Stimulated activated CD8-positive, alpha-beta memory T cell treated with anti-CD3 and anti-CD28 coated beads, Interleukin-7, amount 100 ng/mL, for 1 hour (primary cell): ENCODE measurements at places on chromosomes 7 and 10.
A peak's percentile ranks its signal among the peaks of the same experiment; 100 is the strongest.

- DNase-seq, result no peak
These were observed 23.7 kb downstream of the CRPPA start for GRCh38 chr7:16397501-16398145.

DNA sequence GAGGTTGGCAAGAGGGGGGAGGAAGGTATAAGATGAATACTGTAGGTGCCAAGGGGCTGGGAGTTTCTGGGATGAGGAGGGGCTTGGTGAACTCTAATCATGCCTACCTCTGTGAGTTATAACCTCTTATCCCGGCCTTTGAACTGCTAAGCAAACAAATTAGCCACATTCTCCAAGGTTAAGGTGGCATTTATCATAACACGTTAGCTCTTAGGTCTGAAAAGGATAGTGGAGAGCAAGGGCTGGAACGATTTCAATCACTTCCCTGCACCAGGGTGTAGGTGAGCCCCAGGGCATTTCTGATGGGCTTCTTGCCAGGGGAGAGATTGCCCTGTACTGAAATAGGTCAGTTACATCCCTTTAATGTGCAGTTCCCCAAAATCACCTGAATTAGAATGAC lies 28.6 kb upstream of the DMBT1 start:
- DNase-seq, result no peak

DNA sequence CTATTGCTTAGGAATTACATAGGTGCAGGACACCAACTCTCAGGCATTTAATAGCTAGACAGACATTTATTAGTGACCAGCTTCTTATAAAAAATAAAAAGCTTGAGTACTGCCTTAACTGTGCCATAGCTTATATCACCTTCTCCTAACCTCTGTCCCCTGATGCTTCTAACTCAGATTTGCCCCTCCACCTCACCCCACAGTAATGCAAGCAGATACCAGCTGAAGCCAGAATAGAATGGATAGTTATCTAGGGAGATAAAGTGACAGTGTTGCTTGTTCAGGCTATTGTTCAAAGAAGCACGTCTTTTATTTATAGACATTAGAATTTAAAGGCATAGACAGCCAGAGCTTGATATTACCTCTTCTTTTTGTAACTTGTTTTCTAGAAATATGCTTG lies 99.6 kb upstream of the GLCCI1 start:
- DNase-seq, result no peak

DNA sequence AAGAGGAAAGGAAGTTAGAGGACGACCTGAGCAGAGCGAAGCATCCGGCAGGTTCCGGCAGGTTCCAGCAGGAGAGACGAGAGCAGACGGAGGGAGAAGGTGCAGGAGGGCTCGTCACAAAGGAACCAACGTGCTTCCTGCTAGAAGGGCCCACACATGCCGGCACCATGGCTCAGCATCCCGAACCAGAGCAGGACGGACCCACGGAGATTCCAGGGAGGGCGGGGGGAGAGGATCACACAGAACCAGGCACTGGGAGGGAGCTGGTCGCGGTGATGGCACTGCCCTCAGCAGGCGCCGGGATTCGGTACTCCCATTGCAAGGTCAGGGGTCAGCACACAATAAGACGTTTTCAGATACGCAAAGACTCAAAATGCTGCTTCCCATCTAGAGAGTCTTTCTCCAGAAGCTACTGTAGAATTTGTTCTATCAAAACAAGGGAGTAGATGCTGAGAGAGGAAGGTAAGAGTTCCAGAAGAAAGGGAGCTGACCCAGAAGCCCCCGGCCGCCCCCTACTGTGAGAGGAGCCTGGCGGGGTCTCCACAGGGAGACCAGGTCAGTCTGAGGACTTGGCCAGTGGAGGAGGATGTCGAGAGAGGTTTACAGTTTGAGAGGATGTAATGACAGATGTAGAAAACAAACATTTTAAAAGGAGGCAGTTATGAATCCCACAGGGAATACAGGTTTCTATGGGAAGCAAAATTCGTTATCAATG lies 23.6 kb upstream of the PWWP2B start:
- no peak for DNase-seq

- DNase-seq, result no peak
These were observed 967 bp downstream of the GAD2 start for GRCh38 chr10:26217396-26218086.

- no peak for DNase-seq
These were observed 28.7 kb upstream of the EPC1 start for GRCh38 chr10:32375631-32376030.

DNA sequence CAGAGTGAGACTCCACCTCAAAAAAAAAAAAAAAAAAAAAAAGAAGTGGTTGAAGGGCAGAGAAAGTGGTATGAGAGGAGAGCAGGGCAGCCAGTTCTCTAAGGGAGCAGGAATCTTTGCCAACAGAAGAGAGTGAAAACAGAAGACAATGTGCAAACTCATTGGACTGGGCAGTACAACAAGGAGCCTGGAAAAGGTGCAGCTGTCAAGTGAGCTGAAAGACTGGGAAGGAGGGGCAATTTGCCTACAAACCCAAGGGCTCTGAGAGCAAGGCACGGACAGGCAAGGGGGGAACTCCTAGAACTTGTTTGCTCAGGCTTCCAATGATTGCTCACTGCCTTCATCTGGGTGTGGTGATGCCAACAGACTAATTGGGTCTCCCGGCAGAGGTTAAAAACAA lies 9.5 kb downstream of the ACTR1A start:
- no peak for DNase-seq

- DNase-seq, result no peak
These were observed 103.3 kb downstream of the GRB10 start for GRCh38 chr7:50679218-50680007.

- DNase-seq, result no peak
These were observed 75.1 kb upstream of the SMNDC1 start for GRCh38 chr10:110379831-110380230.

- DNase-seq, result no peak
These were observed 26.4 kb upstream of the KLF6 start for GRCh38 chr10:3811291-3811870.

DNA sequence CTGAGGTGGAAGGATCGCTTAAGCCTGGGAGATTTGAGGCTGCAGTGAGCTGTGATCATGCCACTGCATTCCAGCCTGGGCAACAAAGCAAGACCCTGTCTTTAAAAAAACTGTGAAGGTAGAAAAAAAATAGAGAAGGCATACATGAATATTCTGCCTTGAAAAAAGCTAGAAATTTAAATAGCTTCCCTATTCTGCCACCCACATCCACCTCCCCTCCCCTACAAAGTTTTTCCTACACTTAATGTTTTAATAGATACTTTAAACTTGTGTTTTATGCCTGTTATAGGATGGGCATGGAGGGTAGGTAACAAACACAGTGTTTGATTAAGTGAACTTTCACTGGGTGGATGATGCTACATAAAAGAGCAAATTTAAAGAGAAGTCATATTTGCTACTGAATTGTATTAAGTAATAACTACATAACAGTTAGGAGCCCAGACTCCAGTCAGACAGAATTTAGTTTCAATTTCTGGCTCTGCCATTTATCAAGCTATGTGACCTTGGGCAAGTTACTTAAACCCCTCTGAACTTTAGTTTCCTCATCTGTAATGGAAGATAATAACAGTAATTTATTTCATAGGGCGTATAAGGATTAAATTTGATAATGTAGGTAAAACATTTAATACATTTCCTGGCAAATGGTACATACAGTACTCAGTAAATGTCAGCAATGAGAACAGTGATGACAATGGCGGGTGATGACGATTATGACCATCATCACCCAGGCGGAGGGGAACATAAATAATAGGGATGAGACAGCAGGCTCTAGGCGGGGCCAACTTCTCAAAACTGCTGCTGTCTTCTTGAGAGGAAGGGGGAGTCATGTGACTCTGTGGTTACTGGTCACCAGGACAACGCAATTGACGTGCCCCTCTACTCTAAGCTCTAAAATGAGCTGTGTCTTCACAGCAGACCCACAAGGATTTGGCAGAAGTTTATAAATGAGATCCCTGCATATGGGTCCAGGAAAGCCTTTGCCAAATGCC lies 15.8 kb downstream of the DNMBP start:
- DNase-seq, result peak; percentile 28

DNA sequence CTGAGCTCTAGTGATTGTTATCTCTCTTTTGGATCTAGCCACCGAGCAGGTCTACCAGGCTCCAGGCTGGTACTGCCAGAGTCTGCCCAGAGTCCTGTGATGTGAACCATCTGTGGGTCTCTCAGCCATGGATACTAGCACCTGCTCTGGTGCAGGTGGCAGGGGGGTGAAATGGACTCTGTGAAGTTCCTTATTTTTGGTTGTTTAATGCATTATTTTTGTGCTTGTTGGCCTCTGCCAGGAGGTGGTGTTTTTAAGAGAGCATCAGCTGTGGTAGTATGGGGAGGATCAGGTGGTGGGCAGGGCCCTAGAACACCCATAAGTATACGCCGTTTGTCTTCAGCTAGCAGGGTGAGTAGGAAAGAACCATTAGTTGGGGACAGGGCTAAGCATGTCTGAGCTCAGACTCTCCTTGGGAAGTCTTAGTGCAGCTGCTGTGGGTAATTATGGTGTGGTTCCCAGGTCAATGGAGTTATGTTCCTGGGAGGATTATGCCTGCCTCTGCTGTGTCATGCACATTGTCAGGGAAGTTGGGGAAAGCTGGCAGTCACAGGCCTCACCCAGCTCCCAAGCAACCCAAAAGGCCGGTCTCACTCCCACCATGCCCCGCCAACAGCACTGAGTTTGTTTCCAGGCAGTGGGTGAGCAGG lies 81.8 kb downstream of the NPSR1 start:
- no peak for DNase-seq

DNA sequence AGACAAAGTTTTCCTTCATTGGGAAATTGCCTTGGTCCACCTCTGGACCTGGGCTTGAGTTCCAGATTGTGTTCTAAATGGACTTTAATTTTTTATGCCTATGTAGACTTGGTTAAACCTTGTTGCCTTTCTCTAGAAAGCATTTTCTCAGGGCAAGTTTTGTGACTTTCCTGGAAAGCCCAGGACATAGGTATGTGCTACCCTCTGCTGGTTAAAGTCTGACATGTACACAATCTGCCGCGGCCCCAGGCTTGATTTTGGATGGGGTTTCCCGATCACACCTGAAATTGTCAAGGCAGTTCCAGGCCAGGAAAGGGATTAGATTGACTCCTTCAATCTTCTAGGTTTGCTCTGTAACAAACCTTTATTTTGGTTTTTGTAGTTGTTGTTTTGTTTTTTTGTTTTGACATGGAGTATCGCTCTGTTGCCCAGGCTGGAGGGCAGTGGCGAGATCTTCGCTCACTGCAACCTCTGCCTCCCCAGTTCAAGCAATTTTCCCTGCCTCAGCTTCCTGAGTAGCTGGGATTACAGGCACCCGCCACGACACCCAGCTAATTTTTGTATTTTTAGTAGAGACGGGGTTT lies 14.1 kb upstream of the AKR1B10 start:
- DNase-seq, result no peak

DNA sequence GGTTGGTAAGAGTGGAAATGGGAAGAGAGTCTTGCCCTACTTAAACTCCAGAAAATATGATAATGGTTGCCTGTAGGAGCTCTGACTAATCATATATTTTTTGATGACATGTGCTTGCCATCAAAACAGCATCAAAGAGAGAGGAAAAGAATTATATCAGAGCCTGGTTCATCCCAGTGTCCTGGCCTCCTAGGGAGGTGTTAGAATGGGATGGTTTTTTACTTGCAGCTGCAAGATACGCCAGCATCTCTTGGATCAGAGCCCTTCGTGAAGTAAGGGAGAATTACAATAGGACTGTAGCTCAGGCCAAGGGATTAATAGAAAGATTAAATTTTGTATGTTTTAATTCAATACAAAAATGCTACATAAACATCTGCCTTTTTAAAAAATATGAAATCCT lies 177.6 kb upstream of the HDAC9 start:
- no peak for DNase-seq

GRCh38 chr10:81920213-81920829 lies 45.3 kb downstream of the NRG3 start:
- DNase-seq, result no peak

- no peak for DNase-seq
These were observed 35.5 kb downstream of the XPNPEP1 start for GRCh38 chr10:109887776-109888175.

- no peak for DNase-seq
These were observed 79.1 kb downstream of the USP6NL start for GRCh38 chr10:11532306-11532705.

DNA sequence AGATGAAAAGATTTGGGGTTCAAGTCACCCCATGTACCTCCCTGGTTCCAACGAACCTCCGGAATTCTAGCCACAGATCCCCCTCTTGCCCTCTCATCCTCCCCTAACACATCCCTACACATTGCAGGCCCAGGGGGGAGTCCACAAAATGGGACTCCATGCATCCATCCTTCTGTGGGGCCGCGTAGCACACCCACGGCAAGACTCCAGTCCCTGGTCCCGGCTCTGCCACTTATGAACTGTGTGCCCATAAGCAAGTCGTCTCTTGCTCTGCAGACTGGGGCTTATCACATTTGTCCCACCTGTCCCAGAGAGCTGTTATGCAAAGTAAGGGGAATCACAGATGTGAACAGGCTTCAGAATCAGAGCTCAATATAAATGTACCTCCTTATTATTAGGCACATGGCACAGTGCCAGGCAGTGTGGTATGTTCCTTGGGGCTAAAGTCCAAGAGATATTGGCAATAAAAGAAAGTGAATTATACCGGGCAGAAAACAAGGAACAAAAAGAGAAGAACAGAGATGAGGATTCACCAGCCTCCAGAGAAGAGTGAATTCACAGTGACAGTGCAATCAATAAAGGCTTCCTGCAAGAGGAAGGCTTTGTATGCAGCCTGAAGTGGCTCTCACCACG lies 73.9 kb downstream of the KCNMA1 start:
- no peak for DNase-seq

GRCh38 chr7:144018065-144018464 lies 17.9 kb downstream of the OR6B1 start:
- DNase-seq, result no peak

- DNase-seq, result no peak
These were observed 220.4 kb upstream of the PTN start for GRCh38 chr7:137563981-137564380.

- no peak for DNase-seq
These were observed 3.6 kb downstream of the PLAC9 start for GRCh38 chr10:80136134-80136571.

GRCh38 chr7:116674508-116675173 lies 2.6 kb downstream of the MET start:
- DNase-seq, result no peak

GRCh38 chr10:61399406-61399805 lies 53.8 kb downstream of the TMEM26 start:
- DNase-seq, result no peak

GRCh38 chr10:80589726-80590373 lies 52.1 kb downstream of the SH2D4B start:
- no peak for DNase-seq

GRCh38 chr10:6602026-6602699 lies 22.1 kb upstream of the PRKCQ start:
- no peak for DNase-seq

DNA sequence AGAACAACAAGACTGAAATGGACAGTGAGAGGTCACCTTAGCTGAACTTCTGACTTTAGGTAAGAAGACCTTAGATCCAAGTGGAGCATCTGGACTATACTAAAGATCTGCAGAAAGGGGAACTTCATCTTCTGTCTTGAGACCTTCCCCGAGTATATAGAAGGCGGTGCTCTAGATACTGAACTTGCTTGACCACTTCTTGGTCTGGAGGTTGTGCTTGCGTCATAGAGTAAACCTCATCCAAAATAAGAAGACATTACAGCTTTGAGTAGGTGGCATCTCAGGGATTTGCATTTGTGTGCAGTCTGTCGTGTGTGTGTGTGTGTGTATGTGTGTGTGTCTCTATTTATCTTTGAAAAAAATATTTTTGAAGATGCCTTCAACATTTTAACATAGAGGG lies 157.5 kb downstream of the CHN2 start:
- DNase-seq, result no peak
